ENCODE measurements at places on chromosomes 1 and 21.

DNA sequence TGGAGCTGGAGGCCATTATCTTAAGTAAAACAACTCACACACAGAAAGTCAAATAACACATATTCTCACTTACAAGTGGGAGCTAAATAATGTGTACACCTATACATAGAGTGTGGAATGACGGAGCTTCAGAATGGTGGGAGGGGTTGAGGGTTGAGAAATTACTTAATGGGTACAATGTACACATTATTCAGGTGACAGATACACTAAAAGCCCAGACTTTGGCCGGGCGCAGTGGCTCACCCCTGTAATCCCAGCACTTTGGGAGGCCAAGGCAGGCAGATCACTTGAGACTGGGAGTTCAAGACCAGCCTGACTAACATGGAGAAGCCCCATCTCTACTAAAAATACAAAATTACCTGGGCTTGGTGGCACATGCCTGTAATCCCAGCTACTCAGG is 24.9 kb upstream of the LRIG2 start:
- DNase-seq, result no peak

- no peak for DNase-seq
Measured at GRCh38 chr1:183520379-183520778, 48.1 kb downstream of the SMG7 start.

- no peak for DNase-seq
Measured at GRCh38 chr21:15437883-15438282, 291.9 kb upstream of the USP25 start.

GRCh38 chr21:31284797-31285397 is 59.2 kb downstream of the TIAM1 start:
- DNase-seq, result no peak
